Tongue (tissue), 3 donors: ENCODE measurements at places on chromosomes 3 and 15.

DNA sequence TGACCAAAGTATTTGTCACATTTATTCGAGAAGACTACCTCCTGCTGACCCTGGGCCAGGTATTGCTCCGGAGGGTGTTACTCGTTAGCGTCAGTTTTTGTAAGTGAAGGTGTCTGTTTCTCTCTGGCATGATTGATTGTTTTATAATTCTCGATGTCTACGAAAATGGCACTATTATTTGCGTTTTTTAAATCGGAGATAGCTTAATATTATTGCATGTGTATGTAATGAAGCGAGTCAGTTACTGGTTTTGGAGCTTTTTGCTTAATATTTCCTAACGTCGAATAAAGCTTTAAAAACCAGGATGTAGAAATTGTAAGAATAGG lies 439 bp downstream of the DZIP3 start:
- DNase-seq, result no peak

DNA sequence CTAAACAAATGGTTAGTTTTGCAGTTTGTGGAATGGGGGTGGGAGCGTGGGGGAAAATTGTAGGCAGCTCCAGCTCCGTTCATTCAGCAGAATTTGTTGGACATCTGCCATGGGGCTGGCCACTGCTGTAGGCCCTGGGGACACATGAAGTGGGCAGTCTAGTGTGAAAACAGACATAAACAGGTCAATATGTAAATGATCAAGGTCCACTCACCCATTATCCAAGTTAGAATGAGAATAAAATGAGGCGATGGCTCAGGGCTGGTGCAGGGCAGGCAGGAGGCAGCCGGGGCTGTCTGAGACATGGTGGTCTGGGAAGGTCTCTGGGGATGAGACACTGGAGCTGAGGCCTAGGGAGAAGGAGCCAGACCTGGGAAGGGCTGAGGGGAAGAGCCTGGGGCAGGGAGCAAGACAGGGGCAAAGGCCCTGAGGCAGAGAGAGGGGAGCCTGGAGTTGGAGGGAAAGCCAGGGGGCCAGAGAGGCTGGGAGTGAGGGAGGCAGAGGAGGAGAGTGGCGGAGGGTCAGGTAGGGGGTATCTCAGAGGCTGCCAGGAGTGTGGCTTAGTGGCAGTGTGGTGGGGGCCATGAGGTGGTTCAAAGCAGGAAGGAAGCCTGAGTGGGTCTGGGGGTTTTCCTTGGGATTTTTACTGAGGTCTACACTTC lies 6.2 kb upstream of the SLC6A6 start:
- DNase-seq, result no peak

DNA sequence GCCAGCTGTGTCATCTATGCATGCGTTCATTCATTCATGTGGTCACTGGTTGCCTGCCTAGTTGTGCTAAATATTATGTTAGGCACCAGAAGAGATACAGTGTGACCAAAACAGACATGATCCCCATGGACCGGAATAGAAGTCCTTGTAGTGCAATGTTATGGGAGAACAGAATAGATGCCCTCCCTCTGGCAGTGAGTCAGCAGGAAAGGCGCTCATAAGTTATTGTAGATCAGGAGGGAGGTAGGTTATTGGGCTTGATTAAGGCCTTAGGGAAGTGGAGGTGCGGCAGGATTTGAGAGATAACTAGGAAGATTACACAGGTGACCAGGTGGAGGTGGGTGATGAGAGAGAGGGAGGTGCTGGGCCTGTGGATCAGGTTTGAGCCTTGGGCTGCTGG lies 5.2 kb downstream of the MCTP2 start:
- DNase-seq, result no peak

DNA sequence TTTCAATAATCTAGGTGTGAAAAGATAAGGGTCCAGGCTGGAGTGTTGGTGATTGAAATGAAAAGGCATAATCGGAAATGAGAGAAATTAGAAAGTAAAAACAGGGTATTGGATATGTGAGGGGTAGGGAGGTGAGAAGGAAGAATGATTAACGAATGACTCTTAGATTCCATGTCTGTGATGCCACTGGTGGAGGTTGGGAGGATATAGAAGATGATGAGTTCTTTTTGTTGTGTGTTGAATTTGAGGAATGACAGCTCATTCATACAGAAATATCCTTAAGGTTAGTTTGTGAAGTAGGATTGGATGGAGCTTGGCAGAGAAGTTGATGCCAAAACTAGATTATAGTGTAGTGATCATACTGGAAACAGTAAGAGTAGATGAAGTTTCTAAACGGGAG lies 72.2 kb upstream of the CCNL1 start:
- DNase-seq, result no peak

DNA sequence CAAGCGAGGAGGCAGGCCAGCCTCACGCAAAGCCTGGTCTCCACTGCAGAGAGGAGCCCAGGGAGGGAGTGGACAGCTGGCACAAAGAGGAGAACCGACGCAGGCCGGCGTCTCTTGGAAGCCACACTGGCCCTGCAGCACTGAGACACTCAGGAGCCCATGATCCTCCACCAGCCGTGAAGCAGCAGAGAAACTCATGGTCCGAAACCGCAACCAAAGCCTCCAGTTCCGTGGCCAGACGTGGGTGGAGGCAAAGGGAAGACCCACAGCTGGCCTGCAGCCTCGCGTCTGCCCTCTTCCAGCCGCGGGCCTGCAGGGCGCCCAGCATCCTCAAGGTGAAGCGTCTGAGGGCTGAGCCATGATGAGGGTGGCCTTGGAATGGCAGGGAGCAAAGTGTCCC lies 62.2 kb upstream of the SEC61A1 start:
- DNase-seq, result no peak

DNA sequence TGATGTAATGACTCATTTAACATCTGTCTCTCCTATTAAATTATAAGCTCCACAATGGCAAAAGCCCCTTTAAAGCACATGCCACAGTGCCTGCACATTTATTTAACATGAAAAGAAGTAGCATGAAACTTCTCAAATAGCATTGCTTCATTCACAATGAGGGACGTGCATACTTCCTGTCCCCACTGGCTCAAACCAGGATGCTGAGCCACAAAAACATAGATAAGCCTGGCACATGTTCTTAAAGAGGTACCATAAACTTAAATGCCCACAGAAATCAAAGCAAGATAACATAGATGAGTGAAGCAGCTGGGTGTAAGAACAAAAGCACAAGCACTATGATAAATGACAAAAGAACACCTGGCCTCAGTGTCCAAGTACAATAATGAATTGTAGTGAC lies 3.8 kb downstream of the TP53BP1 start:
- DNase-seq, result no peak

GRCh38 chr3:183699238-183699947 lies 1.8 kb downstream of the YEATS2 start:
- no peak for DNase-seq

GRCh38 chr15:31483053-31483985 lies 156.7 kb downstream of the KLF13 start:
- no peak for DNase-seq
